Stimulated activated CD8-positive, alpha-beta memory T cell treated with anti-CD3 and anti-CD28 coated beads, Interleukin-2, amount 100 ng/mL, for 1 hour (primary cell): ENCODE measurements at places on chromosomes 13 and 19.

DNA sequence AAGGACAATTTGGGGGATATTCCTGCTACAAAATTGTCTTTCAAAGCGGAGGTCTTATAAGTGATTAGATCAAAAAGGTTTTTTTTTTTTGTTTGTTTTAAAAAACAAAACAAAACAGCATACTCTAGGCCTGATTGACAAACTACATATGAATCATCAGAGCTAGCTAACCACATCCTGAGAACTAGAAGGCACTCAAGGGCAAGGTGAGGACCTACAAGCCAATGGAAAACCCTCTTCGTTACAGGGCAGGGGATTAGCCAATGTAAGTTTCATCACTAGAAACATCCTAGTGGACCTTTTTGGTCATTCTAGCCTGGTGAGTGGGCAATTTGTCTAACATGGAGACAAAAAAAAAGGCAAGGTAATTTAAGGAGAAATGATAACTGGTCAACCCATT is 428.6 kb downstream of the RFC3 start:
- DNase-seq: no peak

GRCh38 chr13:49456156-49456555 is 12.1 kb downstream of the SETDB2 start:
- no peak for DNase-seq

GRCh38 chr19:11397089-11397610 is 13.0 kb upstream of the EPOR start:
- no peak for DNase-seq

- DNase-seq: no peak
These were observed 2.0 kb downstream of the SPRY2 start for GRCh38 chr13:80338781-80339562.

DNA sequence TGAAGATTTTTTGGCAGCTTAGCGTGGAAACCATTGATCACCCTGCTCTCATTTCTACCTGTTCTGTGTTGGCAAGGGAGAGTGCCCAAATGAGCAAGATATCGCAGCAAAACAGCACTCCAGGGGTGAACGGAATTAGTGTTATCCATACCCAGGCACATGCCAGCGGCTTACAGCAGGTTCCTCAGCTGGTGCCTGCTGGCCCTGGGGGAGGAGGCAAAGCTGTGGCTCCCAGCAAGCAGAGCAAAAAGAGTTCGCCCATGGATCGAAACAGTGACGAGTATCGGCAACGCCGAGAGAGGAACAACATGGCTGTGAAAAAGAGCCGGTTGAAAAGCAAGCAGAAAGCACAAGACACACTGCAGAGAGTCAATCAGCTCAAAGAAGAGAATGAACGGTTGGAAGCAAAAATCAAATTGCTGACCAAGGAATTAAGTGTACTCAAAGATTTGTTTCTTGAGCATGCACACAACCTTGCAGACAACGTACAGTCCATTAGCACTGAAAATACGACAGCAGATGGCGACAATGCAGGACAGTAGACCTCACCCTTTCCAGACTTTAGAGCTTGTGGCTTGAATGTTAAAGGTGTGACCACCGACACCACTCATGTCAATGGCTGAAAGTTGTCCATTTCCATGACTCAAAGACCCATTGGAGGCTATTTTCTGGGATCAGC is 5.8 kb downstream of the CEBPG start:
- no peak for DNase-seq

GRCh38 chr13:97878431-97879375 is 74.8 kb upstream of the IPO5 start:
- DNase-seq: no peak

GRCh38 chr19:6593651-6594416 is 2.9 kb upstream of the CD70 start:
- DNase-seq: no peak

DNA sequence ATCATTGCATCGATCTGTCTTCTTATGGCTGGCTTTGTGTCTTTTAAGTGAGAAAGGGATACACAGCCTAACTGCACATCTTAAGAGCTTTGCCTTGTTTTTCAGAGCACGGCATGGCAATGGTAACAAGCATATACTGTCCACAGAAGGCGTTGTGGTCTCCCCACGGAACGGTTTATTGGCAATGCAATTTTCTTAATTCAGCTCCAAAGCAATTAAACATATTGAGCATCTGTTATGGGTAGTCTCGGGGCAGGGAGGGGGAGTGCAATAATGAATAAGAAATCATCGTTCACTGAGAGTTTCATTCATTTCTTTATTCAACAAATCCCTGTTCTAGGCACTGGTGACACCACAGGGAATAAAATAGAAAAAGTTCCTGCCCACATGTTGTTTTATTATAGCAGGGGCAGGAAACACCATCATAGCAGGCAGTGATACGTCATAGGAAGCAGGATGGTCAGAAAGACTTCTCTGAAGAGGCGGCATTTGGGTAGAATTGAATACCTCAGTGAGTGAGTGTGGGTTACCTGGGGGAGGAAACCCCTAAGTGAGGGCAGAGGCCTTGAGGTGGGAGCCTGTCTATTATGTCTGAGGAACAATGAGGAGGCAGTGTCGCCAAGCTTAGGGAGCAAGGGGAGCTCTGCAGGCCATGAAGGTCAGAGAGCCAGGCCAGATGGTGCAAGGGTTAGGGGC is 185.7 kb upstream of the KL start:
- DNase-seq: no peak

- no peak for DNase-seq
These were observed 72.7 kb downstream of the SIAH3 start for GRCh38 chr13:45778882-45779281.

DNA sequence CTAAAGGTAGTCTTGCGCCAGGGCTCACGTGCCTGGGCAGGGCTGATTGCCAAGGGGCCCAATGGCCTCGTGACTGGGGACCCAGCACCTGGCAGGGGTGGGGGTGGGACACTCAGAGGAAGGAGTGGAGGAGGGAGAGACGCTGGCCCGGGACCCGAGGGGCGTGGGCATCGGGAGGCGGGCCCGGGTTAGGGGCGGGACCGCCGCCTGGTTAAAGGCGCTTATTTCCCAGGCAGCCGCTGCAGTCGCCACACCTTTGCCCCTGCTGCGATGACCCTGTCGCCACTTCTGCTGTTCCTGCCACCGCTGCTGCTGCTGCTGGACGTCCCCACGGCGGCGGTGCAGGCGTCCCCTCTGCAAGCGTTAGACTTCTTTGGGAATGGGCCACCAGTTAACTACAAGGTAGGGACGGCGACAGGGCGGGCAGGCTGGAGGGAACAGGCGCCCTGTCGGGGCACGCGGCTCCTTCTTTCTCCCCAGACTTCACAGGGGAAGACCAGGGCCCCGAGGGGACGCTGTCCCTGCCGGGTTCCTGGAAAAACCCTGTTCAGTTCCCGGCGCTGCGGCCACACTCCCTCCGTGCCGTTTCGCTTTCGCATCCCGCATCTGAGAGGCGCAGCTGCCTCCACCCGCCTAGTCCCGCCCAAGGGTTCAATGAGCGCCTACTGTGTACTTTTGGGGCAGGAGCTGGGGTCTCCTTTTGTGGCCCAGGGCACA is at the start of gene IFI30:
Gene IFI30 (plus strand): TSS at position 242 of the 717 bp plus-strand sequence. CDS start 29 bp downstream, at position 271.
- no peak for DNase-seq

DNA sequence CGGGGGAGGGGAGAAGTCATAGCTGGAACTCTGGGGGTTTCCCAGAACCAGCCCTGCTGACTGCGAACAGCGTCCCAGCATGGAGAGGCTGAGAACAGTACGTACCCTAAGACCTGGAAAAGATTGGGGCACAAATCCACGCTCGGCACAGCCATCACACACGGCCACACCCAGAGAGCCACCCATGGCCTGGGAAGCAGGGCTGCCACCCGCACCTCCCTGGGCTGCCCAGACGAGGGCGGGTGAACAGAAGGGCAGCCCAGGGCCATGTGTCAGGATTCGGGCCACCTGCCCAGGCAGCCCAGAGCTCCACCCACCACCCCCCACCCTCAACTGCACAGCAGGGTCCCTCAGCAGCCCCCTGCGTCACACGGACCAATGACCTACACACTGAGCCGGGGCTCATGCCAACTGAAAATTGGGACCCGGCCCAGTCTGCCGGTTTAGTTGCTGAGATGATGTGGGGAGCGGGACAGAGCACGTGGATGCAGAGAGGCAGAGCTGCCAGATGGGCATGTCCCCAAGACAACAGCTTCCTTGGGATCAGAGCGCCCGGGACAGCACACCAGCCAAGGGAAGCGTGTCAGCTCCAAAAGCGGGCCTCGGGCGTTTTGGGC is 8.5 kb downstream of the UBXN6 start:
- DNase-seq: no peak

- DNase-seq: no peak
These were observed 110.1 kb downstream of the KCTD15 start for GRCh38 chr19:33906578-33907335.

DNA sequence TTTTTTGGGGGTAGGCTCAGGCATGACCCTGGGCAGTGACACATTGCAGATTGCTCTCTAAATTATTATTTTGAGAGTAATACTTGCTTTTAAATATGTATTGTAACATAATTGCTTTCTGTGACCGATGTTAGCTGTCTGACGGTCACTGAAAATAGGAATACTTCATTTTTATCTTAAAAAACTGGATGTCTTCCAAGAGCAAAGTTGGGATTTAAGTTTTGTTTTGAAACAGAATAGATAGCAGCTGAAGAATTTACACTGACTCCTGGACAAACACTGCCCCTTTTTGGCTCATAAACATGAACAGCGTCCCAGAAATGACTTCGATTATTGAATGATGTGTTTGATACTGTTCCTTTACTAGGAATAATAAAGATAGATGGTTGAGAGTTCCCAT is 535.9 kb downstream of the GPC5 start:
- DNase-seq: no peak

DNA sequence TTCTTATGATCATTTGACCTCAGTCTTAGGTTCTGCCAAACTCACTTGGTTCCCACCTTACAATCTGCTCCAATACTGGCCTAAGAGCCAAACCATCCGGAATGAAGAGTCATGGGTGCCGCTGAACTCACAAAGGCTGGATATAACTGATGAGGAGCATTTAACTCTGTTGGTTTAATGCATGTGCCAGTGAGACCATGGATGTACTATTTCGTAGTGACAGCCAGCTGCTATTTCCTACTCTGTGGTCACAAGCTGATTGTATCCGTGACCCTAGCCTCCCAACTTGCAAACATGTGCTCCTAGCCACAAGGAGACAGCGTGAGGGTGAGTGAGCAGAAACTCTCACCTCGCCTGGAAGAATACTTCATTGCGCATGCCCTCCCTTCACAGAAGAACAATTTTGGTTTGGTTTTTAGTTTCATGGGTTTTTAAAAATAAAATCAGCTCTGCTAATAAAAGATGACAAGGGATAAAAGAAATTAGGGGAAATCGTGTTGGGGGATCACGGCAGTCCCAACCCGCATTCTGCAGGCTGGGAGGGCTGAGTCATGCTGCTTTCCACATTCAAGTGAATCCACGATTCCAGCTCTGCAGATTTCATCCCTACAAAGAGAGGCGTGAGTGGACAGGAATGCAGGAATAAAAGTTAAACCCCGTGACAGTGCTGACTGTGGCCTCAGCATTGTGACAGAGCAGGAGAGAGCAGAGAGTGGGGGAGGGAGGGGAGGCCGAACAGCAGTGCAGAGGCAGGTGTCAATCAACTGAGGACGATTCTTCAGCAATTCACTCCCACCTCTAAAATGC is 66.8 kb upstream of the RAP2A start:
- no peak for DNase-seq

GRCh38 chr19:15197275-15197941 is 3.4 kb downstream of the NOTCH3 start:
- DNase-seq: no peak

DNA sequence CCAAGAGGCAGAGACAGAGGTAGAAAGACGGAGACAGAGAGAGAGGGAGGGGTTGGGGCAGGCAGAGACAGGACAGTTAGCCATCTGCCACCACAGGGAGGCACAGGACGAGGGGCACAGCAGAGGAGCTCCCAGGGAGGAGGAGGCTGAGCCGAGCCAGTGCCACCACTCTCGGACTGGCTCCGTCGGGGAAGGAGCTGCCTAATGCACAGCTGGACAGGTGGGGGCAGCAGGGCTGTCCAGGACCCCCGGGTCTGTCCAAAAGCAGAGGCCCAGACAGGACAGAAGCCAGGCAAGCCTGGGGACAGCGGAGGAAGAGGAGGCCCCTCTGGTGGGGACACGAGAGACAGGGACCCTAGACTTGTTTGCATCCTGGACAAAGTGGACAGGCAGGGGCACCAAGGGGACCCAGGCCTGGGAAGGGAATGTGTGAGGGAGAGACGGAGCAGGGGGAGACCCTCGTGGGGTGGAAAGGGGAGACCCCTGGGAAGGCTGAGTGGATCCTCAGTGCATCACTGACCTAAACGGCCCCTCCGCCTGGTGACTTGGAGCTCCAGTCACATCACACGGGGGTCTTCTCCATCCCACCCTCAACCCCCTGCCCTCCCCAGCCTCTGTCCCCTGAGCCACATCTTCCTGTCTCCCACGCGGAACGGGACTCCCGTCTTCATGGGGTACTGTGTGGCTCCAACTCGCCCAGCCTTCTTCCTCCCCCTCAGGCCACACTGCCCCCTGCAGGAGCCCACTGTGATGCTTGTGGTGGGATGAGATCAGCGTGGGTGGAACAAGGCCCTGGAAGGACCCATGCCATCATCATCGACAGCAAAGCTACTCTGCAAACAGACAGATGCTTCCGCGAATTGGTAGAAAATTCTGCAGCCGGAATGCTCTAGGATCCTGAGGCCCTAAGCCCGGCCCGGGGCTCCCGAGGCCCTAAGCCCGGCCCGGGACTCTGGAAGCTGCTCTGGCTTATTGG is 915 bp downstream of the F10 start:
- no peak for DNase-seq

GRCh38 chr19:47768604-47769003 is 9.9 kb upstream of the SELENOW start:
- no peak for DNase-seq

DNA sequence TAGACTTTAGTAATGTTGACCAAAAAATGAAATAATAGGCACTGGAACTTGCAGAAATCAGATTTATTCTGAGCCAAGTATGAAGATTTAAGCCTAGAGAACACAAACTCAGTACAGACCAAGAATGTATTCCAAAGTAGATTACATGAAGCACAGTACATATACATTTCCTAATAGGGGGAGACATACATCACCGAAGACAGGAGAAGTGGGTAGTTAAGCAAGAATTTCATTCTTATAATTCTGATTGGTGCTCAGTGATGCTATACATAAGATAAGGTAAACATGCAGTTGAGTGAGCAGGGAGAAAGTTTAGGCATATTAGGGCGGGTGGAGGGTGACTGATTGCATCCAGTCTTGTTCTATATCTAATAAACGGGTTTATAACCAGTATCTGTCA is 2218.8 kb downstream of the PCDH9 start:
- DNase-seq: no peak

DNA sequence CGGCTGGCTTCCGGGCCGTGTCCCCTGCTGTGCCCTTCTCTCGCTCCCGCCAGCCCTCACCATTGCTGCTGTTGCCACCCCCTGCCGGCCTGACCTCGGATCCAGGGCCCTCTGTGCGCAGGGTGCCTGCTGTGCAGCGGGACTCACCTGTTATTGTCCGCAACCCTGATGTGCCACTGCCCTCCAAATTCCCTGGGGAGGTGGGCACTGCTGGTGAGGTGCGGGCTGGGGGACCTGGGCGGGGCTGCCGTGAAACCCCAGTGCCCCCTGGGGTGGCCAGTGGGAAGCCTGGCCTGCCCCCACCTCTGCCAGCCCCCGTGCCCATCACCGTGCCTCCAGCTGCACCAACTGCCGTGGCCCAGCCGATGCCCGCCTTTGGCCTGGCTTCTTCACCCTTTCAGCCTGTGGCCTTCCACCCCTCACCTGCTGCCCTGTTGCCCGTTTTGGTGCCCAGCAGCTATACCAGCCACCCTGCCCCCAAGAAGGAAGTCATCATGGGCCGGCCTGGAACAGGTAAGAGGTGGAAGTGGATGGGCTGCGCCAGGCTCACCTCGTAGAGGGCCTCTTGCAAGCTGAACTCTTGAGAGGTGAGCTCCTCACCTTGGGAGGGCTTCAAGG is 5.1 kb downstream of the CIC start:
- DNase-seq: no peak

GRCh38 chr13:76848596-76848995 is 37.6 kb downstream of the KCTD12 start:
- no peak for DNase-seq
